CD8-positive, alpha-beta memory T cell (primary cell): ENCODE measurements at places on chromosomes 7 and 10. TPM values are rescaled to one million over a fixed set of nuclear protein-coding genes. Genes with fewer than 3 reads are reported as not detected.

DNA sequence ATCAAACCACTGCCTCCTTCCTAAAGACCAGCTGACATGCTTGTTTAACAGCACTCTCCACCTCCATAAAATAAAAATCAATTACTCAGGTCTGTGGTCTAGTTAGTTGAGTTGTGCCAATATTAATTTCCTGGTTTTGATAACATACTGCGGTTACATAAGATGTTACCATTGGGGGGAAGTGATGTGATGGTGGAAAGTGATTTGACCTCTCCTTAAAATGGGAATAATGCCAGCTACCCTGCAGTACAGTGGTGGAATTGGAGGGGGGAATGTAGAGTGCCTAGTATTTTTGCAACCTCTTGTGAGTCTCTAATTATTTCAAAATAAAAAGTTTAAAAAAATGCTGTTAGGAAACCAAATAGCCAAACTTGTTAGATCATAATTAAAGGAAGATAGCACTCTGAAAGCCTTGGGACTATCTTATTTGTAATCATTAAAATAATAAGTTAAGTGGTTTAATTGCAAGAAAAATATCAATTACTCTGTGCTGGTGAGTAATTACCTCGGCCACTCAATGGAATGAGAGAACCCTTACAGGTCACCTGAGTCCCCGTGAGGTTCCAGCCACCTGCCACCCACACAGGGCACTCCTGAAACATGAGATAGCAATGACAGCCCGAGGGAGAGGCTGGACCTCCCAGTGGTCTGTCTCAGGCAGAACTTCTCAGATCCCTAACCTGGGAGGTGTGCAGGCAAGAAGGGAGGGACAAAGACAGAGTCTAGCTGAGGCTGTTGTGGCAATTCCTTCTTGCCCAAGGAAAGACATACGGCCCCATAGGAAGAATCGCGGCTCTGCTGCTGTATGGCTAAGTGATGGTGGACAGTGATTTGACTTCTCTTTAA is 94.1 kb downstream of the SH3PXD2A start:
- DNase-seq, result no peak
- H3K4me1 ChIP-seq, result peaks cover 66% of the 10 kb centered on the region
- no peaks in the 10 kb centered on the region for H3K27me3 ChIP-seq
- no peak overlapping the region for H3K27ac ChIP-seq
- H3K36me3 ChIP-seq, result no peaks in the 10 kb centered on the region
- H3K4me3 ChIP-seq, result no peak overlapping the region

- no peak overlapping the region for H3K27ac ChIP-seq
- no peaks in the 10 kb centered on the region for H3K36me3 ChIP-seq
- H3K4me3 ChIP-seq, result no peak overlapping the region
- no peak for DNase-seq
- peaks cover 6% of the 10 kb centered on the region for H3K27me3 ChIP-seq
Measured at GRCh38 chr10:128268015-128268722, 141.9 kb upstream of the MKI67 start.

- H3K36me3 ChIP-seq, result peaks cover 35% of the 10 kb centered on the region
- peak overlapping the region; percentile 98 for H3K27ac ChIP-seq
- DNase-seq, result no peak
- peak overlapping the region; percentile 93 for H3K4me3 ChIP-seq
- H3K4me1 ChIP-seq, result peaks cover 22% of the 10 kb centered on the region
- H3K27me3 ChIP-seq, result no peaks in the 10 kb centered on the region
Measured at GRCh38 chr10:14839305-14839695, 1.2 kb downstream of the HSPA14 start.

DNA sequence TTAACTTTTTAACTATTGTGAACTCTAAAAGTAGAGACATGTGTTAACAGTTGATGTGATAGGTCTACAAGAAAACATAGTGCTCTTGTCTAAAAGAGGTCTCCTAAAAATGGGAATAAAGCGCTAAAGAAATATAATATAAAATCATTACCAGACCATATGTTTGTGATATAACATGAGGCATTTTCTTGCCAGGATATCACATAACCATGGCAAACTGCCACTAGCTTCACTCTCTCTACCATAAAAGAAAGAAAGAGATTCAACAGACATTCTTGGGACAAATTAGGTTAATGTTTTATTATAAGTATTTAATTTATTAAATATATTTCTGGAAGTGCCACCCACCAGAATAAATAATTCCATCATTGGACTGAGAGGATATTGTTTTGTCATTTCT is 115.0 kb downstream of the TMEM26 start:
- H3K27me3 ChIP-seq, result no peaks in the 10 kb centered on the region
- H3K36me3 ChIP-seq, result no peaks in the 10 kb centered on the region
- H3K27ac ChIP-seq, result no peak overlapping the region

Gene C7orf57
- 0.66 TPM for total RNA-seq

Gene ALOX5
- 0.77 TPM for total RNA-seq

Gene CPVL
- 1.3 TPM for total RNA-seq
